RWPE2 (cell line): ENCODE measurements at places on chromosomes 3 and 15.

DNA sequence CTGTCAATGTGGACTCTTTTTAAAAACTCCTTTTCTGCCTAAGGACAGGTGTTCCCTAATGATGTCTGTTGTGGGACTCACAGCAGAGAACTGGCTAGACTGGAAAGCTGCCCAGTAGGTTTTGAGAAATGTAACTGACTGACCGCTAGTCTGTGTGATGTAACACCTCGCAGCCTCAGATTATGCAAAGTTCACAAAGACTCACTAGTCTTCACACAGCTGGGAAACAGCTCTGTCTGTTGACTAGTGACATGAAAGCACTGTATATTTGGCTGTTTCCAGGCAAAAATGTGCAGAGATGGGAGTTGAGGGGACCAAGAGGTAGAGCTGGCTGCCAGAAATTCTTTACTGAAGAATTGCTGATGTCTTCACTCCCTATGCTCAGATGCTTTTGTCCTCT lies 10.3 kb downstream of the PDZRN3 start:
- no peaks in the 10 kb centered on the region for H3K27me3 ChIP-seq
- H3K4me3 ChIP-seq, result no peak overlapping the region
- H3K27ac ChIP-seq, result no peak overlapping the region
- DNase-seq, result no peak

DNA sequence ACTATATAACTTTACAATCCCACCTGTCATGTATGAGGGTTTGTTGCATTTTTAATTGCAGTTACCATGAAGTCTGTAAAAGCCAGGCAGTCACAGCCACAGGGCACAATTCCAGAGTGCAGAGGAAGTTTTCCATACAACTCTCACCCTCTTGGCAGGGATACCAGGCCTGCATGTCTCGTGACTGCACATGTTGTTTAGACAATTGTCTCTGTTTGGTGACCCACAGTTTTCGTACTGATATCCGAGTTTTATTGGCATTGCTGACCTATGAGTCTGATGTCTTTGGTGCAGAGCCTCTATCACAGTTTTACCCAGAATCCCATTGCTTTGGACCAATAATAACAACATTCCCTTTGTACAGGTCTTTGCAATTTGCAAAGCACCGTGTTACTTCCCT lies 24.9 kb upstream of the MYZAP start:
- H3K27me3 ChIP-seq, result no peaks in the 10 kb centered on the region
- H3K4me1 ChIP-seq, result peaks cover 37% of the 10 kb centered on the region
- H3K27ac ChIP-seq, result peak overlapping the region; percentile 21

DNA sequence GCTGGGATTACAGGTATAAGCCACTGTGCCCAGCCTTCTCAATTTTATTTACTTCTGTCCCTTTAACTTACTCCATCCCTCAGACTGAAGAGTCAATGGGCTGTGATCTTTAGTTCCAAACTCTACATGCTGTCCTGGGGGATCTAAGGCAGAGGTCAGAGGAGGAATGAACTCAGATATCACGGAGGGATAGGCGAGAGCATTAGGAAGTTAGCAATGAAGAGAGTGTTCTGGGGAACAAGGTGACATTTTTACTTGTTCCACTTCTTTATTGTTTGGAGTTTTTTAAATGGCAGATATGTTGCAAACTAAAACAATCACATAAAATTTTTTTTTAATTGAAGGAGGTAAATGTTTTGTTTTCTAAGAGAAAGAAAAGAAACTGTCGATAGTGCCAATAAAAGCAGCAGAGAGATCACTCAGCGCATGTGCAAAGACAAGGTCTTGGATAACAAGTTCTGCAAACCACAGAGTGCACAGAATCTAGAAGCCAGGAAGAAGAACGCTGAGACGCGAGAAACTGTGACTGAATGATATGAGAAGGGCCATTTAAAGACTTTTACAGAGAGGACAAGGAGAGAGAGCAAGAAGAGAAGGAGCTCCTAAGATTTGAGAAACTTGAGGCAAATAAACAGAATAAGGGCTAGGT lies 10.8 kb upstream of the CA12 start:
- DNase-seq, result peak; percentile 2
- no peaks in the 10 kb centered on the region for H3K27me3 ChIP-seq
- H3K4me1 ChIP-seq, result peaks cover 8% of the 10 kb centered on the region
- H3K36me3 ChIP-seq, result no peaks in the 10 kb centered on the region
- H3K4me3 ChIP-seq, result no peak overlapping the region
- no peak overlapping the region for H3K27ac ChIP-seq

DNA sequence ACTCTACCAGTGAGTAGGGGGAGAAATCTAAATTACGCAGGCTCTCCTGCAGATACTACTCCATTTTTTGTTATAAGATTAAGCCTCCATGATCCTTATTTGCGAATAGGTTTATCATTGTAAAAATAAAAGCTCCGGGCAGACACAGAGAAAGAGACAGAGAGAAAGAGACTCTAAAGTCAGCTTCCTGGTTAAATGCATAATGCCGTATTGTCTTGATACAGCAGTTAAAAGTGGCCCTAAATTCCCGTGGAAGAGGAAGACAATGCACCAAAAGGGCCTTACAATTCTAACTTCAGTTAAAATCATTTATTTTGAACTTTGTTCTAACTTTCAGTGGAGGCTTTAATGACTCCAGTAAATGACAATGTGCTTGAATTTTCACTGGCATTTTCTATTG lies 98.3 kb downstream of the SLC9A9 start:
- DNase-seq, result no peak
- H3K4me1 ChIP-seq, result no peaks in the 10 kb centered on the region
- no peak overlapping the region for H3K27ac ChIP-seq
- H3K36me3 ChIP-seq, result no peaks in the 10 kb centered on the region
- no peak overlapping the region for H3K4me3 ChIP-seq

GRCh38 chr15:49645277-49645676 lies 24.4 kb downstream of the DTWD1 start:
- no peak overlapping the region for H3K27ac ChIP-seq
- no peaks in the 10 kb centered on the region for H3K27me3 ChIP-seq
- DNase-seq, result no peak

DNA sequence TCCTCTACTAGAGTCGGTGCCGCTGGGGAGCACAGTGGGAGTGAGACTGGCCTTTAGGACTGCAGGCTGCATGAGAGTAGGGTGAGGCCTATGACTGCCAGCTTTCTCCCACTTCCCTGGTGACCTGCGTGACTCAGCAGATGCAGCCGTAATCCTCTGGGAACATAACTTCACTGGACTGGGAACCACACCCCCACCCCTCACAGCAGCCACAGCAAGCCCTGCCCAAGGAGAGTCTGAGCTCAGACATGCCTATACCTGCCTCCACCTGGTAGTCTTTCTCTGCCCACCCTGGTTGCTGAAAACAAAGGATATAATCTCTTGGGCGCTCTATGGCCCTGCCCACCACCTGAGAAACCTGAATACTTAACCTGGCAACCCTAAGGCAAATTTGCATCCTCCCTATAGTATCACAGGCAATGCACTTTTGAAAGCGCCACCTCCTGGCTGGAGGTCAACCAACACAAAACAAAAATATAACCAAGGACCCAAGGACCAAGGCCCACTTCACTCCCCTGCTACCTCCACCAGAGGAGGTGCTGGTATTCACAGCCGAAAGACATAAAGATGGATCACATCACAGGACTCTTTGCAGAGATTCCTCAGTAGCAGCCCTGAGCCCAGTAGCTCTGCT lies 308.9 kb downstream of the CTNNB1 start:
- no peaks in the 10 kb centered on the region for H3K27me3 ChIP-seq
- no peaks in the 10 kb centered on the region for H3K36me3 ChIP-seq
- H3K27ac ChIP-seq, result peak overlapping the region; percentile 27
- H3K4me1 ChIP-seq, result peaks cover 10% of the 10 kb centered on the region
- DNase-seq, result peak; percentile 75
- H3K4me3 ChIP-seq, result no peak overlapping the region

GRCh38 chr15:81126892-81127291 lies 7.2 kb upstream of the CFAP161 start:
- H3K27ac ChIP-seq, result no peak overlapping the region
- H3K4me1 ChIP-seq, result no peaks in the 10 kb centered on the region
- no peaks in the 10 kb centered on the region for H3K36me3 ChIP-seq
- no peak for DNase-seq

DNA sequence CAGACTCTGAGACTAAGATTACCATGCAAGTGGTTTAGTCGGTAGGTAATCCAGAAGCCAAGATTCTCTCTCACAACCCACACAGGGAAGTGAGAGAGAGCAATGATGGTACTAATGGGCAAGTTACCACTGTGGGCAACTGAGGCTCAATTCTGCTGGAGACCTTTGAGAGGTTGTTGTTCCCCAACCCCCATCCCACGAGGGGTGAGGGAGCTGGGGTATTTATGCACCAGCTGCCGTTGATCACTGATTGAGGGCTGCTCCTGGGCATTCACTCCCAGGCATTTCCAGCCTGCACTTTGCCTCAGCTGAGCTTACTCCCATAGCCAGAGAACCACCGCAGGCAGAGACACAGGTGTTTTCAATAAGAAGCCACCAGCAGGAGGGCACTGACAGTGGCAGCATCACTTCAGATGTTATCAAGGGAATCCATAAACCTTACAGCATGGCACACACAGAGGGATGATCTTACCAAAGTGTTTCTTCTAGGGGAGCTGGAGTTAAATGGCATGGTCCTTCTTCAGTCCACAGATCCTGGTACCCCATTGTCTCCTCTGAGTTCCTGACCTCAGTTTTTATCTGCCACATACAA lies 15.0 kb upstream of the CCDC174 start:
- H3K4me3 ChIP-seq, result no peak overlapping the region
- no peak overlapping the region for H3K27ac ChIP-seq
- DNase-seq, result no peak

- no peak overlapping the region for H3K27ac ChIP-seq
- H3K27me3 ChIP-seq, result no peaks in the 10 kb centered on the region
- no peak overlapping the region for H3K4me3 ChIP-seq
- no peaks in the 10 kb centered on the region for H3K4me1 ChIP-seq
- H3K36me3 ChIP-seq, result peaks cover 55% of the 10 kb centered on the region
These were observed 67.5 kb downstream of the DENND4A start for GRCh38 chr15:65724464-65725215.

DNA sequence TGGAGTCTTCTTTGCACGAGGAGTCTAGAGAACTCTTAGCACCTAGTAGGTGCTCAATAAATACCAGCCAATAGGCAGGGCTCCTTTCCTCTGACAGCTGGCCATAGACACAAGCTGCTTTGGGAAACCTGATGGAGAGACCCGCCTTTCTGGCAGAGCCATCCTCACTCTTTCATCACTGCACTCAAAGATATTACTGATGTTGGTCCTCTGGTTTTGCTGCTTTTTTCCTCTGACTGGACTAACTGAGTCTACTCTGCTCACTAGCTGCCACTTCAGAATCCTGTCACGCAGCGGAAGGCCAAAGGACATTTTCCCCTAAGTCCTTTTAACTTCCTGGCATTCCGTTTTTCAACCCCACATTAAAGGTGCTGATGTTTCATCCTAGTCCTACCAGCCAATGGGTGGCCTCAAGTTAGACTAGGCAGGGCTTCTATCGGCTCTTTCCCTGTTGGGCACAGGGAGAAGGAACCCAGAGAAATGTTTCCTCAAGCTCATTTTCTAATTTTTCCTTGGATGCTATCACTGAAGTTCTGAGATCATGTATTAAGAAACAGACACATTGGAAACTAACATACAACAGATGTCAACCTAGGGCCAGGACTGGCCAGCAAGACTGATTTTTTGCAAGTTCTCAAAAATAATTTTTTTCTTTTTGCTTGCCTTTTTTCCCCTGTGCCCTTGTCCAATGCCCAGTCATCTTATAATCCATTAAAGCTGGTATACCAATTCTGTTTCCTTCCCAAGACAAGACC lies 132.8 kb upstream of the ICE2 start:
- no peak overlapping the region for H3K4me3 ChIP-seq
- H3K4me1 ChIP-seq, result peaks cover 8% of the 10 kb centered on the region
- no peak overlapping the region for H3K27ac ChIP-seq
- peaks cover 32% of the 10 kb centered on the region for H3K27me3 ChIP-seq

DNA sequence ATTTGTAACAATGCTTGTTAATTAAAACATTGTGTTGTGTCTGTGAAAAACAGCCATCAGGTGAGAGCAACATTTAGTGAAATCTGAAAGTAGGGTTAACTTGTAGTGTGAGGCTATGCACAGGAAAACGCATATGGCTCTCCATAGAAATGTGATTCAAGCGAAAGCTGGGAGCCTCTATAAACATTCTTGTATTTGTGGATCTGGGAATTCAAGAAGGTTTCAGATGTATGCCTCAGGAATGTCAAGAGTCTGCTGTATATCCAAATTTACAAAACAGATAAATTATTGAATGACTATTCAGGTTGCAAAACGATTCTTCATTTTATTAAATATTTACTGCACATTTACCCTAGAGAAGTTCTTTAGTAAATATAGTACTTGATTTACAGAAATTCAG lies 166.0 kb downstream of the THSD4 start:
- no peak overlapping the region for H3K4me3 ChIP-seq
- peaks cover 30% of the 10 kb centered on the region for H3K36me3 ChIP-seq
- DNase-seq, result no peak
- H3K27me3 ChIP-seq, result no peaks in the 10 kb centered on the region

GRCh38 chr15:58929891-58930416 lies 3.5 kb downstream of the SLTM start:
- H3K27ac ChIP-seq, result no peak overlapping the region
- H3K4me3 ChIP-seq, result no peak overlapping the region
- peaks cover 59% of the 10 kb centered on the region for H3K36me3 ChIP-seq
- no peak for DNase-seq
- H3K27me3 ChIP-seq, result no peaks in the 10 kb centered on the region
- H3K4me1 ChIP-seq, result peaks cover 25% of the 10 kb centered on the region

DNA sequence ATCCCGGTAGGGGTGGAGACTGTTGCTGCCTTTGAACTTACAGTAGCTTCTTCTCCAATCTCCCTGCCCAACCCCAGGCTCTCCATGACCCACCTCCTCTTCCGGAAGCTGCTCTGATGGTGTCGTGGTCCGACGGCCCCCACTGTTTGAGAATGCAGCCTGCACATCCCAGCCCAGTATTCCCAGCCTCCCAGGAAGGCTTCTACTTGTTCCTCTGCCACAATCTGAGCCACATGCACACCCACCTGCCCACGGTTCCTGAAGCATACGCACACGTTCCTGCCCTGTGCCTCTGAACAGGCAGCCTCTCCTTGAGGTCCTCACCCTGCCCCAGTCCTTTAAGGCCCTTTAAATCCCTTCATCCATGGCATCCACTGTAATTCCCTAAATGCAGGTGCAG lies 57.4 kb downstream of the ABTB1 start:
- H3K27ac ChIP-seq, result no peak overlapping the region
- H3K4me1 ChIP-seq, result peaks cover 10% of the 10 kb centered on the region
- no peaks in the 10 kb centered on the region for H3K27me3 ChIP-seq
- no peak for DNase-seq
- H3K4me3 ChIP-seq, result no peak overlapping the region

GRCh38 chr15:52680761-52681160 lies 1.6 kb upstream of the ATOSA start:
- H3K27ac ChIP-seq, result no peak overlapping the region
- H3K27me3 ChIP-seq, result no peaks in the 10 kb centered on the region
- peaks cover 11% of the 10 kb centered on the region for H3K4me1 ChIP-seq
- H3K36me3 ChIP-seq, result peaks cover 9% of the 10 kb centered on the region
- no peak for DNase-seq
- H3K4me3 ChIP-seq, result no peak overlapping the region
